Activated CD4-positive, alpha-beta T cell treated with anti-CD3 and anti-CD28 coated beads, Interleukin-2, Interleukin-4, amounts not matched to agents 100 ng/mL and 50 ng/mL, durations not matched to agents 16 hours and 8 hours (primary cell): ENCODE measurements at places on chromosomes 16 and 17.

DNA sequence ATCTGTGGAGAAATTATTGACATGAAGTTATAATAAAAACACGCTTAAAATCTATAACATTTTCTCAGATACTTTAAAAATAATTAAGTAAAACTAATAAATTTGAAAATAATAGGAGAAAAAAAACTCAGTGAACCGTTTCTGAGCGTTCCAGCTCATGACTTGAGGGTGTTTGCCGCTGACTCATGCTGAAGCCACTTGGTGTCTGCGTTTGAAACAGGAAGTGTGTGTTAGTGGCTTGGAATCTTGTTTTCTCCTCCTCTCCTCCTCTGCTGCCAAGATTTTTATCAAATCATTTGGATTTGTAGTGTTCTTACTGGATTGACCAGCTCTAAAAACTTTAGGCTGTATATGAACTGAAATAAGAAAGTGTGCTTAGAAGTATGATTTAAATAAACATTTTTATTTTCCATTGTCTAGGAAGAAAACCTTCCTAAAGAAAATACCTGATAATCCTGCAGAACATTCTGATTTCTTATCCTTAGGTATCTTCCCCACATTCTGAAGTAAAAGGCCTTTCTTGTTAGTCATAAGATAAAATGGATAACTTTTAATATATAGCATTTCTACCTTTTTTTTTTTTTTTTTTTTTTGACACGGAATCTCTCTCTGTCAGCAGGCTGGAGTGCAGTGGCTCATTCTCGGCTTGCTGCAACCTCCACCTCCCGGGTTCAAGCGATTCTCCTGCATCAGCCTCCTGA, 30.8 kb downstream of the USP10 start:
- DNase-seq: peak; percentile 55

GRCh38 chr16:586047-586644, 3.7 kb upstream of the RAB40C start:
- no peak for DNase-seq

GRCh38 chr16:86095131-86095752, 196.3 kb downstream of the IRF8 start:
- DNase-seq: no peak

- no peak for DNase-seq
These were observed 74.6 kb upstream of the ZNF750 start for GRCh38 chr17:82914375-82914774.

DNA sequence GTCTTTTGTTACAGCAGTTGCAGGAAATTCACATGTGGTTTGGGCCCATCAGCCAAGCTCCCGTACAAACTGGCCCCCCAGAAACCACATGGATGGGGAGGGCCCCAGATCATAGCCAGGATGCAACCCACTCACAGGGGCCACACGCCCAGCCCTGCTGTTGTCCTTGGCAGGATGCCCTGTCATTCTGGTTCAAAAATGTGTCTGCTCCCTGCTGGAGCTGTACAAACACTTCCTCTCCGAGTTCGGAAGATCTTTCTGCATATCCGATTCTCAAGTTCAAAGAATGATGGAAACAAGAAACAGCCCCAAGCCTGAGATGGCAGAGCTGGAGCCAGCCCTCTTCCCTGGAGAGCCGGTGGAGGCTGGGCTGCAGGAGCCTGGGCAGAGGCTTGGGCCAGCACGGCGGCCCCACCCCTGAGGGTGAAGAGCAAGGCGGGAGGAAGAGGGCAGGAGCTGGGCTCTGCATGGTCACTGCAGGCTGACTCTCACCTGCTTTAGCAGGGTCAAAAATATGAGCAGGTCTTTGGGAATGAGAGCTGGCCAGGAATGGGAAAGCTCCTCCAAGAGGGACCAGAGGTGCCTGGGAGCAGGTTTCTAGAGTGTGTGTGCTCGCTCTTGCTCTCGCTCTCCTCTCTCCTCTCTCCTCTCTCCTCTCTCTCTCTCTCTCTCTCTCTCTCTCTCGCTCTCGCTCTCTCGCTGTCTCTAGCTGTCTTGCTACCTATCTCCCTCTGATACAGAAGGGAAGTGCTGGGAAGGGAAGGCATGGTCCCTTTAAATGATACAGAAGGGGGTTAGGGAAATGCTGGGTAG, 34.7 kb upstream of the ENPP7 start:
- no peak for DNase-seq

GRCh38 chr17:50691550-50692447, 15.9 kb downstream of the ANKRD40 start:
- DNase-seq: no peak

DNA sequence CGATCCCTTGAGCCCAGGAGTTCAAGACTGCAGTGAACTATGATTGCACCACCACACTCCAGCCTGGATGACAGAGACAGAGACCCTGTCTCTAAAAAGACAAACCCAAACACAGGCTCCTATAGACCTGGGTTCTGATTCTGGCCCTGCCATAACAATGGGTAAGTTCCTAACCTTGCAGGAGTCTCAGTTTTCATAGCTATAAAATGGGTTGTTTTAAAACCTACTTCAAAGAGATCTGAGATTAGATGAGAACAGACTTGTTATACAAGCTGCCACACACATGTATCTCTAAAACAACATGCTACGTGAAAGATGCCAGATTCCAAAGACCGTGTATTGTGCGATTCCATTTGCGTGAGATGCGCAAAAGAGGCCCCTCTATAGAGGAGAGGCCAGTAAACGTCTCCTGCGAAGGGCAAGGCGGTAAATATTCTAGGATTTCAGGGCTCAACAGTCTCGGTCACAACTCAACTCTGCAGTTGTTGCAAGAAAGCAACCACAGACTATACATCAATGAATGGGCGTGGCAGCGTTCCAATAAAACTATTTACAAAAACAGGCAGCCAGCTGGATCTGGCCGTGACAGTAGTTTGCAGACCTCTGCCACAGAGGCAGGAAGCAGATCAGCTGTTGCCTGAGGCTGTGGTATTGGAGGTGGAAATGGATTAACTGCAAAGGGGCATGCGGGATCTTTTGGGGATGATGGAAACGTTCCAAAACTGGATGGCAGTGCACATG, 5.9 kb downstream of the CORO7 start:
- DNase-seq: no peak

DNA sequence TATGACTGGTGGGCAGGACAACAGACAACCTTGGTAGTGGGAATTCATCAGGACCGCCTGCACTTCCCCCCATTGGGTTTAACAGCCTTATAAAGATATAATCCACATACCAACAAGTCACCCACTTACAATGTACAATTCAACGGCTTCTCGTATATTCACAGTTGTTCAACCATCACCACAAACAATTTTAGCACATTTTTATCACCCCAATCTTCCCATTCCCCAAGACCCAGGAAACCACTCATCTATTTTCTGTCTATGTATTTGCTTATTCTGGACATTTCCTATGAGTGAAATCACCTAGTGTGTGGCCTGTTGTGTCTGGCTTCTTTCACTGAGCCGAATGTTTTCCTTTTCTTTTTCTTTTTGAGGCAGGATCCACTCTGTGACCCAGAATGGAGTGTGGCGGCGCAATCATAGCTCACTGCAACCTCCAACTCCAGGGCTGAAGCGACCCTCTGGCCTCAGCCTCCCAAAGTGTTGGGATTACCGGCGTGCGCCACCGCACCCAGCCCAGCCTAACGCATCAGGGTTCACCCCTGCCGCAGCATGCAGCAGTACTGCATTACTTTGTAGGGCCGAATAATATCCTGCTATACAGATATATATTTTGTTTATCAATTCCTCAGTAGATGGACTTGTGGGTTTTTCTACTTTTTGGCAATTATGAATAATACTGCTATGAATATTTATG, 10.9 kb downstream of the ANKS3 start:
- DNase-seq: no peak

DNA sequence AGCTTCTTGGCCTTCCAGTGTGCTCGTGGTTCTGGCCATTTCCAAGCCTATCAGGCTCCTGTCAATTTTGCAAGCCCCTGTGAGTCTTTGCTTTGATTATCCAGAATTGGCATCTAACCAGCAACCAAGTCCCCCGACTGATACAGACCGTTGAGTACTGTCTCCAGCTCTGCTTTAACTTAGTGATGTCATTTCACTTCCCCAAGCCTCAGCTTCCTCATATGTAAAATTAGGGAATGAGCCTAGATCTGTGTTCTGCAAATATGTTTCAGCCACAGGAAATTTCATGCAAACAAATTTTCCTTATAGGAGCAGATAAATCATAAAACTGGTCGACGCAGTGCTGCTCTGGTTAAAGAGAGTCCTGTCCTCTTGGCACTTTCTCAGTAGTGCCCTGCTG, 60.1 kb upstream of the WSB1 start:
- no peak for DNase-seq

DNA sequence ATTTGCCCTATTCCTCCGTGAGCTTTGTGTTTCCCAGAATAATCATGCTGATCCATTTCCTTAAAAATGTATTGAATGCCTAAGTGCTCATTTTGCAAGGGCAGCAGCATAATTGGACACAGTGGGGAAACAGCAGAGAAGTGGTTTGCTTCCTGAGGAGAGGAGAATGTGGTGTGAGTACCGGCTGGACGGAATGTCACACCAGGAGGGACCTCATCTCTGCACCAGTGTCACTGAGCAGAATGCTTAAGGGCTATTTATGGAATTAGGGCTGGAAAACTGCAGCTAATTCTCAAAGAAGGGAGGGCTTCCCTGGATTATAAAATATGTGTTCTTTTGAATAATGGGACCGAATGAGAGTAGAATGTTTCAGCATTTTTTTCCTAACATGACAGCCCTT, 1100.6 kb upstream of the RBFOX1 start:
- DNase-seq: no peak
